ENCODE measurements at places on chromosomes 5 and 9.

GRCh38 chr9:4095484-4095883 is 204.4 kb downstream of the GLIS3 start:
- no peak overlapping the region for H3K4me3 ChIP-seq
- no peaks in the 10 kb centered on the region for H3K4me1 ChIP-seq
- H3K36me3 ChIP-seq: no peaks in the 10 kb centered on the region
- no peak for DNase-seq

DNA sequence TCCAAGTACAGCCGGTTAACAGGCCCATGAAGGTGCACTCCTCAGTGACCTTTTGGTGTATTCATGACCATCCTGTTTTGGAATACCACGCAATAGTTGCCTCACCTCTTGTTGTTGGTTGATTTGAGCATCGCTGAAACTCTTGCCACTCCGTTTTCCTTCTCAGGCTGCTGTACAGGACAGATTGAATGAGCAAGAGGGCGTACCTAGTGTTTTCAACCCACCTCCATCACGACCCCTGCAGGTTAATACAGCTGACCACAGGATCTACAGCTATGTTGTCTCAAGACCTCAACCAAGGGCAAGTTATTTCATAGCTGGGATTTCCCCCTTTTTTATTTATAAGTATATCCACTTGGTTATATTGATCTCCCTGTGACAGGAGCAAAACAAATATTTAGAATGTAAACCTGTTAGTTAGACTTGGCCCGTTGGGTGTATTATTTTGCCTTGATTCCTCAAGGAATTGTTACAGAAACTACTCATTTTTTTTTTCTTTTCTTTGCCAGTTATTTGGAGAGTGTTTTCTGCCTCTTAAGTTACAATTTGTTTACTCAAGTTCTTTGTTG is 38.1 kb downstream of the FAF2 start:
- peaks cover 13% of the 10 kb centered on the region for H3K4me1 ChIP-seq
- no peaks in the 10 kb centered on the region for H3K27me3 ChIP-seq
- H3K4me3 ChIP-seq: no peak overlapping the region
- no peak for DNase-seq
- H3K27ac ChIP-seq: no peak overlapping the region

GRCh38 chr5:72412283-72413055 is 92.3 kb downstream of the PTCD2 start:
- no peak overlapping the region for H3K4me3 ChIP-seq
- no peak for DNase-seq
- H3K27ac ChIP-seq: no peak overlapping the region
- peaks cover 4% of the 10 kb centered on the region for H3K4me1 ChIP-seq
- no peaks in the 10 kb centered on the region for H3K36me3 ChIP-seq

GRCh38 chr9:113772121-113772810 is 103.8 kb upstream of the ZNF618 start:
- no peaks in the 10 kb centered on the region for H3K36me3 ChIP-seq
- no peak overlapping the region for H3K4me3 ChIP-seq
- no peak for DNase-seq
- H3K27ac ChIP-seq: no peak overlapping the region
- H3K27me3 ChIP-seq: no peaks in the 10 kb centered on the region

GRCh38 chr5:148739524-148739923 is 85.2 kb upstream of the HTR4 start:
- no peaks in the 10 kb centered on the region for H3K36me3 ChIP-seq
- no peak overlapping the region for H3K27ac ChIP-seq
- DNase-seq: no peak

GRCh38 chr5:96432216-96433065 is 607 bp downstream of the PCSK1 start:
- no peaks in the 10 kb centered on the region for H3K27me3 ChIP-seq
- H3K4me3 ChIP-seq: no peak overlapping the region
- no peak overlapping the region for H3K27ac ChIP-seq
- DNase-seq: no peak

DNA sequence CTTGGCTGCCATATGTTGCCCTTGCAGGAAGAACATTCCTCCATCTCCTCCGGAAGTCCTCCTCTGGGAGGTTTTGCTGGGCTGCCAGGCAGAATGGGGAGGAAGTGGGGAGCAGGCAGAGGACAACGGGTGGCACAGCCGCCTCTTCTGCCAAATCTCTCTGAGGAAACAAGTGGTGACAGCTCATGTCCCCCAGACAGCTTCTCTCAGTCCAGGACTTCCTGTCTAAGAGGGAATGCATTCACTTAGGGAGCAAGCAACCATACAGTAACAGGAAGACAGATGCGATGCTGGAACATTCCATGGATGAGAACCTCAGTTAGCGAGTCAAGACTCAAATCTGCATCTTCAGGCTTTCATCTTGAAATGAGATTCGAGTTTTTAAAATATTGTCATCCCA is 701.0 kb downstream of the SEMA5A start:
- H3K4me1 ChIP-seq: no peaks in the 10 kb centered on the region
- H3K27me3 ChIP-seq: no peaks in the 10 kb centered on the region
- DNase-seq: no peak
- H3K27ac ChIP-seq: no peak overlapping the region
- no peaks in the 10 kb centered on the region for H3K36me3 ChIP-seq

- H3K4me3 ChIP-seq: no peak overlapping the region
- H3K27me3 ChIP-seq: no peaks in the 10 kb centered on the region
- DNase-seq: no peak
- H3K4me1 ChIP-seq: no peaks in the 10 kb centered on the region
Observed at GRCh38 chr5:98217138-98217537, 556.3 kb upstream of the RGMB start.

GRCh38 chr9:36443581-36443980 is 43.5 kb upstream of the RNF38 start:
- H3K4me1 ChIP-seq: no peaks in the 10 kb centered on the region
- no peak for DNase-seq
- H3K27me3 ChIP-seq: no peaks in the 10 kb centered on the region
- H3K27ac ChIP-seq: no peak overlapping the region
- no peak overlapping the region for H3K4me3 ChIP-seq
- no peaks in the 10 kb centered on the region for H3K36me3 ChIP-seq

- H3K4me3 ChIP-seq: no peak overlapping the region
- H3K4me1 ChIP-seq: no peaks in the 10 kb centered on the region
- DNase-seq: no peak
- no peak overlapping the region for H3K27ac ChIP-seq
- no peaks in the 10 kb centered on the region for H3K36me3 ChIP-seq
Observed at GRCh38 chr9:1267141-1267570, 217.0 kb downstream of the DMRT2 start.
